Naive thymus-derived CD4-positive, alpha-beta T cell (primary cell): ENCODE measurements at places on chromosomes 11 and 22. TPM values are rescaled to one million over a fixed set of nuclear protein-coding genes. Genes with fewer than 3 reads are reported as not detected.

Gene CECR2
- total RNA-seq = 0.37 TPM

Gene OR8G1
- total RNA-seq = not detected

Gene CD248
- 0.36 and 0.59 TPM in 2 replicates for total RNA-seq

Gene ZNF280A
- not detected for total RNA-seq

Gene PCF11
- 180 TPM for total RNA-seq

Gene CATSPER1
- 1.4 TPM for total RNA-seq

Gene TMEM86A
- 5.5 TPM for total RNA-seq

Gene PGA5
- total RNA-seq = not detected in 2 replicates

Gene ADAMTS8
- not detected in 2 replicates for total RNA-seq

Gene UBASH3B
- 42.3 TPM for total RNA-seq

Gene LRRC56
- total RNA-seq = 5.1 TPM

Gene SMTNL1
- not detected for total RNA-seq

Gene CALCA
- not detected in 2 replicates for total RNA-seq

Gene OR8H1
- total RNA-seq = not detected

Gene FXYD2
- total RNA-seq = 4.4 TPM

Gene WBP2NL
- 3.2 TPM for total RNA-seq

Gene PHOX2A
- total RNA-seq = not detected in 2 replicates

Gene EMID1
- total RNA-seq = not detected

Gene NTM
- total RNA-seq = not detected

Gene CCDC87
- total RNA-seq = not detected

Gene PKP3
- not detected in 2 replicates for total RNA-seq

Gene IL18
- not detected in 2 replicates for total RNA-seq

Gene SCGB2A2
- not detected in 2 replicates for total RNA-seq

Gene MMP12
- not detected for total RNA-seq

Gene PTPRCAP
- total RNA-seq = 352 and 357 TPM in 2 replicates

Gene CNGA4
- total RNA-seq = 0.32 TPM

Gene CHADL
- total RNA-seq = 1.8 TPM

Gene SCGB1D2
- not detected for total RNA-seq

Gene DDI1
- not detected for total RNA-seq

Gene SAA2
- total RNA-seq = not detected

Gene GNB1L
- total RNA-seq = 4.2 TPM

Gene SLC22A25
- not detected for total RNA-seq

Gene CRYBB2
- not detected for total RNA-seq

Gene TCN2
- total RNA-seq = 8.9 TPM

Gene SMC1B
- total RNA-seq = not detected
